GM03348 (cell line): ENCODE measurements at places on chromosomes 6 and 20.
A peak's percentile ranks its signal among the peaks of the same experiment; 100 is the strongest.

- no peak for DNase-seq
Observed at GRCh38 chr6:3740551-3741476, 10.7 kb downstream of the PXDC1 start.

DNA sequence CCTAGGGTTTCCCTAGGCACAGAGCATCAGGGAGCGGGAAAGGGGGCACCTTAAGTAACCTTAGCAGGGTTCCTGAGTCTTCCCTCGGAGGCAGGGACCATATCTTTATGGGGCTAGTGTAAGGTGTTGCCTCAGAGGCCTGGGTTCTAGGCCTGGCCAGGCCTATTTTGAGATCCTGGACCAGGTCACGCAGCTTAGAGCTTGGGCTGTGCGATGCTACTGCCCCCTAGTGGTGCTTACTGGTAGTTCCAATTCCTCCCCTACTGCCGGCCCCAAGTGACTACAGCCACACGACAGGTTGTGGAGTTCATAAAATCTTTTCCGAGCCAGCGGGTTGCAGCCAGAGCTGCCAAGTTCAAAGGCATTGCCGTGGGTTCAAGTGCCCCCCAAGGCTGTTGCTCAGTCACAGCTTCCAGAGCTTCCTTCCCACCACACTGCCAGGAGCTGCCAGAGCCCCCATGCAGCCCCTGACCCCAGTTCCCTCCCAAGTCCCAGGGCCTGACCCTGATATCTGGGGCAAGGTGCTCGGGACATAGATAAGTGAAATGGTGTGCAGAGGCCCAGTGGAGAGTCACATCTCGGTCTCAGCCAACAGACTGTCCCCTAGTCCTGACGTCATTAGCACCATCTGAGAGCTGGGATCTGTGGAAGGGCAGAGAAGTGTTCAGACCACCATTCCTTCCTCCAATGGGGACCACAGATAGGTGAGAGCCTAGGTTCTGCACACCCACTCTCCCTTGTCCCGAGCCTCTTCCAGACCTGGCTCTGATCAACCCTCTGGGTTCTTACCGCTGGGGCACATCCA, 3.3 kb downstream of the LRRC73 start:
- DNase-seq: peak; percentile 88

DNA sequence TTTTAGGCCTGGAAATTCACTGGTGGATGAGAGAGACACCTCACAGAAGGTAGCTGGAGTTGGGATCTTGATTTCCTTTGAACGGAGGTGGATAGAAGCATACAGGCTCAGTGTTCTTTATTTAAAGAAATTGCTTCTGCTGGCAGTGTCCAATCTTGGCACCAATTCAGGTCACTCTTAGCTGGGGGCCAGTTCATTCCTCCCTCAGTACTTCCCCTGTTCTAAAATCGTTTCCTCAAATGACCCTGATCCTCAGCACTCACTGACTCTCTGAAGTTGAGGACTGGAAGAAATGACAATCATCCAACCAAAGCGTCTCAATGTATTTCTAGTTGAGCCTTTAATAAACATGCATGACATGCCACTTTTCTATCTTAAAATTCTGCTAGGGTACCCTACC, 472.5 kb upstream of the BTBD3 start:
- no peak for DNase-seq

DNA sequence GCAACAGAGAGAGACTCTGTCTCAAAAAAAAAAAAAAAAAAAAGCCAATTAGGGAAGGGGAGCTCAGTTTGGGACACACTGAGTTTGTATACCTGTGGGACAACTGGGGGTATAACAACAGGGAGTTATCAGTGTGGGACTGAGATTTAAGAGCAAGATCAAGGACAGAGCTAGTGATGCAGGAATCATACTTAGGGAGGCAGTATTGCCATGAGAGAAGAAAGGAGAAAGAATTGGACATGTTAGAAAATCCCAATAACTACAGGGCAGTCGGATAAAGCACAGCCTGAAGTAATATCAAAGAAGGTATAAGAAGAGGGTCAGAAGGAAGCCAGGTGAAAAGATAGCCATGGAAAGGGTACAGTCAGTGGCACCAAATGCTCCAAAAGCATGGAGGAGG, 121.2 kb downstream of the PTPRT start:
- no peak for DNase-seq

GRCh38 chr6:136547336-136547735, 2.9 kb downstream of the MAP7 start:
- DNase-seq: peak; percentile 70

DNA sequence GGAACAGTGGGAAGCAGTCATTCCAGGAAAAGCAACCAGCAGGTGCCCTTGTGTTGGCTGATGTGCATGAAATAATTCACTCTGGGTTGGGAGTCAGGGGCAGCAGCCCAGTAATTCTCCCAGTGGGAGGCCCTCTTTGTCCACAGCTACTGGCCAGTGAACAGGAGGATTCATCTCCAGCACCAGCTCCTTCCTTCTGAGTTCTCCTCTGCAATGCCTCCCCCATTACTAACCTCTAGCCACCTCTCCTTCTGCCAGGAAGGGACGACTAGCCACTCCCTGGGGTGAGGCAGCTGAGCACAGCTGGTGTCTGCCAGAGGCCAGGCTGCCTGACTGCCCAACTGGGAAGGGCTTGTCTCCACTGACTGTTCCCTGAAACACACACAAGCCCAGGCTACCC, 12.5 kb upstream of the R3HDML start:
- DNase-seq: no peak

GRCh38 chr6:91221072-91221720, 634.3 kb upstream of the MAP3K7 start:
- no peak for DNase-seq

GRCh38 chr6:135743476-135743875, 108.0 kb upstream of the PDE7B start:
- DNase-seq: no peak

DNA sequence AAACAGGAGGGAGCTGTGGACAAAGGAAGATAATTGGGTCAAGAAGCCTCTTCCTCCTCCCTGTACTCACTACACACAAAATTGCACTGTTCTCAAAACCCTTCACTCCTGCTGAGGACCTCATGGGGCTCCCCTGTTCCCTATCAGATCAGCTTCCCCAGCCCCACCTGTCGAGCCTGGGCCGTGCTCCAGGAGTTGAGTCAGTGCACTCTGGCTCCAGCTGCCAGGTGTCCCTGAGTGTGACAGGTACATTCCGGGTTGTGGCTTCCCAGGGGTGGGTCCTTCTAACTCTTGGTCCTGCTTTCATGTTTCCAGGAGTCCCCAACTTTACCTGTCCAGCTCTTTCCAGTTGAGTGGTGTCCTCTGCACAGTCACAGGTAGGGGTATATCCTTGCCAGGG, 8.4 kb downstream of the RAB5IF start:
- no peak for DNase-seq

- no peak for DNase-seq
Observed at GRCh38 chr6:128554302-128554701, 33.9 kb upstream of the PTPRK start.

DNA sequence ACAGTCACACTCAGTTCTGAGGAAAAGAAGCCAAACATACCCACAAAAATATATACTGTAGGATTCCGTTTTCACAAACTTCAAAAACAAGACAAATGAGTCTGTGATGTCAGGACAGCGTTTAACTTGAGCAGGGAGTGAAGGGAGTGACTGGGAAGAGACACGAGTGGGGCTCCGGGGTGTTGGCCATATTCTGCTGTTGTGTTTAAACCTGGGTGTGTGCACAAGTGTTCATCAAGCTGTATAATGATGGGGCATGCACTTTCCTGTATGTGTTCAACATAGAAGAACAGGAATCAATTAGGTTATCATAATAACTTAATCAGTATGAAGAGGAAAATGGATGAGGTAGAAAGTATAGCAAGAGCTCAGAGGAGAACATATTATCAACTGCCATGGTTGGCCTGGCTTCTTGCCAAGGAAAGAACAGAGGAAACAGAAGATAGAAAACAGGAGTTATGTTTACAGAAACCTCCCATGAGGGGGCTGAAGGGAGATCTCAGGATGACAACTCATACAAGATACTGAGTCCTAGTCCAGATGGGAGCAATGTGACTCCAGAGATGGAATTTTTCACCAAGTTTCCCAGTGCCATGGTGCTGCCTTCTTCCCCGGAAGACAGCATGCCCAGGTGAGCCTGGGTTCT, 15.1 kb upstream of the AFDN start:
- DNase-seq: no peak

DNA sequence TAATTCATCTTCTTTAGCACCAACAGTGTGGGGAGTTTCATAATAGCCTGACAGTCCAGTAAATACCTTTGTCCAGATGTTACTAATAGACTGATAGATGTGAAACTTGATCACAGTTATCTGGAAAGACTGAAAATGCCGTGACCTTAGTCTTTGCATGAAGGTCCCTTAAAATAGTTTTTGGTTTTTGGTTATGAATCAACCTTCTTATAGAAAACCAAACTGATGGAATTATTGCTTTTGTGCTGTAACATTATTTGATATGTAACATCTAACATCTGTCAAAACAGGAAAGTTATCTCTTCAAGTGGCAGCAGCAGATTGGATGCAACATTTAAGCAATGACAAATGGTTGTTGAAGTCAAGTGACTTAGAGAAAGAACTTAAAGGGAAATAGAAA, 190.4 kb downstream of the DOK5 start:
- DNase-seq: no peak

DNA sequence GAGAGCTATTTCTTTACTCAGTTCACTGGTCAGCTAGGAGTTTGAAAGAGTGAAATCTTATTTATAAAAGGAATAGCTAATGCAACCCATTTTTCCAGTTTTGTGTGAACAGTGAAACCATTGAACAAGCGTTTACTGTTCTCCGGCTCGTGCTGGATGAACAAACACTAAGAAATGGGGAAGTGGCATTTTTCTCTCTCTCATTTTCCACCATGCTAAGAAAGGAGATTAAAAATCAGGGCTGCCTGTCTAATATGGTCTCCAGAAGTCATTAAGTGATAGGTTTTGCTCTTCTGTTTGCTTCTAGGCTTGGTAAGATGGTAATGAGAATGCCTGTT, 774 bp upstream of the SFT2D1 start:
- DNase-seq: no peak

DNA sequence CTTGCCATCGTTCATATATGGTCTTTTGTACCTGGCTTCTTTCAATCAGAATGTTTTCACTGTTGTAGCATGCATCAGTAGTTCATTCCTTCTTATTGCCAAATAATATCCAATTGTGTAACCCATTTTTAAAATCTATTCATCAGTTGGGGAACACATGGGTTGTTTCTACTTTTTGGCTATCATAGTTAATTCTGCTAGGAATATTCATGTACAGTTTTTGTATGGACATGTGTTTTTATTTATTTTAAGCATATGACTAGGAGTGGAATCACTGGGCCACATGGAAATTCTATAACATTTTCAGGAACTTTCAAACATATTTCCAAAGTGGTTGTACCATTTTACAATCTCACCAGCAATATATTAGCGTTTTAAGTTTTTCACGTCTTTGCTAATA, 187.4 kb upstream of the PRND start:
- no peak for DNase-seq

GRCh38 chr6:26094036-26094435, 6.8 kb downstream of the HFE start:
- no peak for DNase-seq

- no peak for DNase-seq
Observed at GRCh38 chr6:15023448-15023847, 222.4 kb upstream of the JARID2 start.

DNA sequence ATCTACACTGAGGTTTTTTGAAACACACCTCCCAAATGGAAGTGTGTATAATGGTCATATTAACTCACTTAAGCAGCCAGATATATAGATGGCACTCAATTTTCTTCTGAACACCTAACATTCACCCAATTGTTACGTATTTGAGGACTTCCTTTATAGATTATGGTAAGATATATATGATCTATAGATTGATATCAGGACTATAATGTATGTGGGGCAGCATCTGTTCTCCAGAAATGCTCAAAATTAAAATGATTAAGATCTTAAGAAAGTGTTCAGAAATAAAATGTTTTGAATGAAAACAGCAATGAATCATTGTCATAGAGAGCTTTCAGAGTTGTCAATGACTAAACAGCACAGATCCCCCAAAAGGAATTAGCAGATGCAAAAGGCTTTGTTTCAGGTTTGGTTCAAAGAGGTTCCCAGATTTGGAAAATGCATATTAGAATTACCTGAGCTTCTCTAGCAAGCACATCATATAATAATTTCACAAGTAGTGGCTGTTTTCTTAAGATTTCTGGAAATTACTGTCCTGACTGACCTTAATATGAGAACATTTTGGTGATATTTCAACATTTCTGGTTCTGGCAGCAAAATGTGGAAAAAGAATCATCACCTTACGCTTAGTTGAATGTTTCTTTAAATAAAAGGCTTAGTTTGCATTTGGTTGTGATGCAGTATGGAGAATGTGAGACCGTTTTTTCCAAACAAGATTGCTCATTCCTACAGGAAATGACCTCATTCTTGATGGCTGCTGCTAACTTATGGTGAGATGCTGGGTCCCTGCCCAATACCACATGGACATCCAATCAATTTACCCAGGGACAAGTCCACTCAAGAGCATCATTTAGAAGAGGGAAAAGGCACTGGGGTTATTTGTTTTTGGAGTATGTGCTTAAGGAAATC, 31.5 kb downstream of the TRAF3IP2 start:
- peak; percentile 60 for DNase-seq

DNA sequence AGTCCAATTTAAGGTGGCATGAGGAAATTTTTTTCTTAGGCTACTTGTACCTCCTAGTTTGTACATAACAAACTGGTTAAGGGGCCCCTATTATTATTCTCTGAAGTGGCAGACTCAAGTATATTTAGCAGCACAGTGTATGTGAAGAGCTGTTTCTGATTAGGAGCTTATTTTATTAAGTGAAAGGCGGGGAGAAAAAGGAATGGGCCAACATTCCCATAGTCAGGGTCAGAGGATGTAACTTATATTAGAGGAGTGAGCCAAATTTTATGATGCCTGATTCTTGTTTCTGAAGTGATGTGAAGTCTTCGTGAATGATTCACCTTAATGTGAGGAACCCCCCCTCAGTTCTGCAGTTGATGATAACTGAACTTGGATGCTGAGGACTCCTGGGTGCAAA, 2.8 kb downstream of the HECA start:
- DNase-seq: no peak

DNA sequence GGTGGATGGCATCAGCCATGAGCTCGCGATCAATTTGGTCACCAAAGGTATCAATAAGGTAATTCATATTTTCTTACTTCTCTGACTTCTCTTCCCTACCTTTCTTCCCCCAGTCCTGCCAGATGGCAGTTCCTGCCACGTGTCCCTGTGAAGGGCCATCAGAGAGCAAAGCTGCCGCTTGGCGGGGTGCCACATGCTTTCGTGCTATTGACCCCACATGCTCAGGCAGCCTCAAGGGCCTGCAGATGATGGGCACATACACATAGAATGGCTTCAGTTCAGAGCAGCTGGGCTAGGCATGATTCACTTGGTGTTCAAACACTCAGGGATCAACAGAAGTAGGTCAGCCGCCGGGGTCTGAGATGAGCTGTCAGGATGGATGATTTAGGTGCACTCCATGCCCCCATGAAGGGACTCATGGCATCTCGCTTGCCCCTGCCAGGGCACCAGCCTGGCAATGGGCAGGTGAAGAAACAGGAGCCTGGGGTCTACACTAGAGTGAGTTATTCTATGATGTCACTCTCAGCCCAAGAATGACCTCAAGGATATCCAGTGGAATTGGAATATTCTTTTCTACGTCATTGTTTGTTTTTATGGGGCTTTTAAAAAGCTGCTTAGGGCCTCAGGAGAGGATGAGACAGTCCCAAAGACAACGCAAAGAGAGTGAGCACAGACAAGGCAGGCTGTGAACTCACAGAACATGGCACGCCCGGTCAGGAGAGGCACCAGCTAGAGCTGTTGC, 25.5 kb downstream of the BANF2 start:
- DNase-seq: no peak

GRCh38 chr6:118856301-118856700, 37.7 kb upstream of the ASF1A start:
- DNase-seq: no peak

GRCh38 chr6:20069021-20069522, 143.2 kb downstream of the MBOAT1 start:
- DNase-seq: no peak
